ENCODE measurements at places on chromosomes 3 and 15.

GRCh38 chr15:101167411-101167752, 84.5 kb downstream of the CHSY1 start:
- no peak for DNase-seq

DNA sequence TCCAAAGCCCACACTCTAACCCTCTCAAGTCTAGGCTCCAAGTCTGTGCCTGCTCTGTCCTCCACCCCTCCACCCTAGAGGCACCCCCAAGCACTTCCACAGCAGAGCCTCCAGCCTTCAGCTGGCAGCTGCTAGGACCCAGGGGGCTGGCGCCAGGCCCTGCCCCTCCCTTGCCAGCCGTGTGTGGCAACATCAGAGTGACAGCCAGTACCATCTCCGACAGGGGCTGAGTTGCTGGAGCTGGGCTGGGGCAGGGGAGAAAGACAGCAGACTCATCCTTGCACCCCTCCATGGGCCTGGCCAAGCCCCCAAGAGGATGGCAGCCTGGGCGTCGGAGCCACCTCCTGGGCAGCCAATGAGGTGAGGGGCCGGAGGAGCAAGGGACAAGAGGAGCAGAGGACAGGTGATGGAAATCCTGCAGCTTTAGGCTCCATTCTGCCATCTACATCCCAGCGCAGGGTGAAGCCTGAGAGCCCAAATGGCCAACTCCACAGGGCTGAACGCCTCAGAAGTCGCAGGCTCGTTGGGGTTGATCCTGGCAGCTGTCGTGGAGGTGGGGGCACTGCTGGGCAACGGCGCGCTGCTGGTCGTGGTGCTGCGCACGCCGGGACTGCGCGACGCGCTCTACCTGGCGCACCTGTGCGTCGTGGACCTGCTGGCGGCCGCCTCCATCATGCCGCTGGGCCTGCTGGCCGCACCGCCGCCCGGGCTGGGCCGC, at the start of gene GPR62:
TSS of gene GPR62 (plus strand) at position 207 of the 718 bp plus-strand sequence. CDS start at position 479, 272 bp downstream.
- no peak for DNase-seq

DNA sequence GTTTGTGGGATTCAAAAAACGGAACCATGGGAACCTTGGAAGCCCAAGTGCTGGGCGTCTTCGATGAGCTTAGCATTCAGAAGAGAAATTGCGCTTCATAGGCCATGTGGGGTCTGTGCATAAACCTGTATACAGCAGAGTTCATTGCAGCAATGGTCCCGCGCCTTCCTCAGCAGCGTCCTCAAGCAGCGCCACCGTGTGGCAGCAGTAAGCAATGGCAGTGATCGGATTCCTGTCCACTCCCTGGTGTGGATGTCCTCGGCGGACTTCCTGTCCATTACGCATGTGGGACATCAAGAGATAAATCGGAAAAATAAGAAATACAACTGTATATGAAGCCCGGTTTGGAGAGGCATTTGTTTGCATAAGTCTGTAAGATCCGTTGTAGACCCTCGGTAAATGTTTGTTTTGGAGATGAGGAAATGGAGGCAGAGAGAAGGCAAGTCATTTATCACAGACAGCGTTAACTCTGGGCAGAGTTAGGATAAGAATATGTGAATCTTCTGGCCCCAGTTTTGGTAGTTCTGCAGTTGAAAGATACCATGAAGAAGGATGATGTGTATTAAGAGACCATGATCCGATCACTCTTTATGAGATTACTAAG, 57.7 kb downstream of the CNTN4 start:
- DNase-seq = no peak

- no peak for DNase-seq
Observed at GRCh38 chr3:172367205-172368105, 80.8 kb downstream of the GHSR start.

GRCh38 chr3:99330924-99331532, 307.4 kb upstream of the COL8A1 start:
- DNase-seq = no peak

DNA sequence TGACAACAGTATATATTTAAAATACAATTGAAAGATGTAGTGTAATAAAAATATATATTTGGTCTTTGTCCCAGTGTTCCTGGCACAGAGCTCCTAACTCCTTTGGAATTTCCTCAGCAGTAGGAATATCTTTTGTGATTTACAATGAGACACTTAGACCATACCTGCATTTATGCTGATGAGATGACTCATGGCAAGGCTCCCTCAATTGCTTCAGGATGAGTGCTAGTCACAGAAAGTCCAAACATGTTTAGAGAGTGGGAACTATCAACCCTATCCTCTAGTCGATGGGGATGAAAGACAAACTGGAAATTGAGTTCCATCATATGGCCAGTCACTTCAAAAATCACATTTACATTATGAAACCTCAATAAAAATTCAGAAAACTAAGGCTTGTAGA, 588.3 kb upstream of the LMCD1 start:
- no peak for DNase-seq

DNA sequence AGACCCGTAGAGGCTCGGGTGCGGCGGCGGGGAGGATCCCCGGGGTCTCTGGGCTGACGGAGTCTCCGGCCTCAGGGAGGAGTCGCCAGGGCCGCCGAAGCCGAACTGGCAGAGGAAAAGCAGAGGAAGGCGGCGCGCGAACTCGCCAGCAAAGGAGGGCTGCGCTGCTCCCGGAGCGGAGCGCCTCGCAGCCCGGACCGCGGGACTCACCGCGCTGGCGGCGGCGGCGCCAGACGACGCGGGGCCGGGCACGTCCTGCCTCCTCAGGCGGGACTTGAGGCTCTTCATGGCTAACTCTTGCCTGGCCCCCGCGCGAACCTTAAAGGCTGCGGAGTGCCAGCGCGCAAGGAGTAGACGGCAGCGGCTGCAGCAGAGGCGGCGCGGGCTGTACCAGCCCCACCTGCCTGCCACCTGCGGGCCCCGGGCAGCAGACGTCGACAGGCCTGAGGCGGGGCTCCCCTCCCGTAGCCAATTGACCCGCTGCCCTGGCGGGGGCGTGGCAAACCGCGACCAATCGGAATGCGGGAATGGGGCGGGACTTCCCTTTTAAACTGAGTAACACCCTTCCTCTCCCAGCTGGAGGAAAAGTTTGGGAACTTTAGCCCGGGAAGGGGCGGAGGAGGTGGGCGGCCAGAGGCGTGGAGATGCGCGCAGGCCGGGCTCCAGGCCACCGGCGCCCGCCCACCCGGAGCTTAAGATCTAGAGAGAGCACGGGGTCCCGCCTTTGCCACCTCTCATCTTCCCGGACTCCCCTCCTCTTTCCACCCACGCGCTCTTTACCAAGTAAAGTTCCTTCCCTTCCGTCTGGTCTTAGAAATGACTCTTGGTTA, at the start of gene UACA:
TSS of gene UACA (minus strand) at position 439 of the 830 bp plus-strand sequence. CDS start at position 288, 151 bp downstream.
- DNase-seq = peak; percentile 68

DNA sequence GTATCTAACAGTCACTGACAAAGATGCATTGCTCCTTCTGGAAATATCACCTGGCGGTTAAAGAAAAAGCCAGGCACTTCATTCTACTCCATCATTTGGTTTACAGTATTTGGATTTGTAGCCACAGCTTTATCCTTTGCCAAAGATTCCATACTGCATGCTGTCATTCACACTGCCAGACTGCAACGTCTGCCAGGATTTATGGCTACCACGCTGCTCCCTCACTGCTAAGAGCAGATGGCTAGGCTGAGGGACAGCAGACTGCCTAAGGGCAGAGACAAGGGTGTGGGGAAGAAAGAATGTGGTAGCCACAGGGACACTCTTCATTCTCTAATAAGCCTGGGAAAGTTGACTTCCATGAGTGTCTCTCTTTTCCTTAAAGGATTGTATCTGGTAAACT, 1047.0 kb downstream of the TUSC7 start:
- peak; percentile 70 for DNase-seq

- DNase-seq = no peak
Observed at GRCh38 chr3:59443618-59444293, 393.9 kb upstream of the CFAP20DC start.

GRCh38 chr3:87996882-87997281, 61.9 kb downstream of the CGGBP1 start:
- DNase-seq = no peak

DNA sequence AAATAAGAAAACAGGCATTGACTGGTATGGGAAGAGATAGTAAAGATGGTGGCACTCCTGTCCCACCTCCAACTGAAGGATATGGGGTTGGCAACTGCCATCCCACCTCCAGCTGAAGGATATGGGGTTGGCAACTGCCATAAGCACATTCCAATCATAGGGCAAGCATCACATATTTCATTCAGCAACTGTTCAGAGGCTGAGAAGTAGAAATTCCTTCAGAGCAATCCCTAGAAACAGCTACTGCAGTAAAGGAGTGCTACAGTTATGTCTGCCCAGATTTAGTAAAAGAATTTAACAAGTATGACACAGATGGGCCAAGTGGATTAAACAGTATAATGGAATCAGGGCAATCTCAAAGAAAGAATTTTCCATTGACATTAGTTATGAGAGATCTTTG, 156.8 kb downstream of the IMPG2 start:
- no peak for DNase-seq

DNA sequence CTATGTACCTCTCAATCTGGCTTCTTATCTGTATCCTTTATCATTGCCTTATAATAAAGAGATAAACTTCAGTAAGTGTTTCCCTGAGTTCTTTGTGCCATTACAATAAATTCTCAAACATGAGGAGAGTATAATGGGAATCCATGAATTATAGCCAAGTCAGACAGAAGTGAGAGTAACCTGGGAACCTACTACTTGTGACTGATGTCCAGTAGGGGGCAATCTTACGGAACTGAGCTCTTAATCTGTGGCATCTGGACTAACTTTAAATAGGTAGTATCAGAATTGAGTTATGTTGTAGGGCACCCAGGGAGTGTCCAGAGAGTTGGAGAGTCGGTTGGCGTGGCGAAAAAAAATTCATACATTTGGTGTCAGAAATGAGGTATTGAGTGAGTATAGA, 542.6 kb downstream of the ZBBX start:
- peak; percentile 18 for DNase-seq

- no peak for DNase-seq
Observed at GRCh38 chr3:157982359-157982758, 123.9 kb downstream of the SHOX2 start.

DNA sequence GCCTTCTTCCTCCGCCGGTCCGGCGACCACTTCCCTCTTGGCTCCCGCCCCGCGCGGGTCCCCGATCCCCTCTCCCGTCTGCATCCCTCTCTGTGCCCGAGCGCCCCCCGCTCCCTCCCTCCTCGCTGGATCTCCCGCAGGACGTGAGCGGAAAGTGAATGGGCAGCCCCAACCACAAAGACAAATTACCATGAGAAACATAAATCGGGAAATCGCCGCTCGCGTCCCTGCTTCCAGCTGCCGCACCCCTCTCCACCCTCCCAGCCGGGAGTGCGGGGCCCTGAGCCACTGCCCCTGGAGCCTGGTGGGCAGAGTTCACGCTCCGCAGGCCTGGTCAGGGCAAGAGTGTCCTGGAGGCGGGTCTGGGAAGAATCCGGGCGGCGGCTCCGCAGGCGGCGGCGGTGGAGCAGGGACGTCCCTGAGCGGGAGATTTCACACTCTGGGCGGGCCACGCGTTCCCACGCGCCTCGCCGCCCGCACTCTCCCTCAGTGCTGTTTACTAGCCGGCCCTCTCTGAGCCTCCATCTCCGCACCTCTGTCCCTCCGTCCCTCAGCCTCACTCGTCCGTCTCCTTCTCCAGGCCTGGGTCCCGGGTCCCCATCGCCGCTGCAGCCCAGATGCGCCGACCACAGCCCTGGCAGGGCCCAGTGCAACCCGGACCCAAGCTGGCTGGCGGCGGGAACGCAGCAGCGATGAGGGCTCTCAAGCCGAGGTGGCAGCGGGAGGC, 835 bp downstream of the SEMA5B start:
- no peak for DNase-seq

DNA sequence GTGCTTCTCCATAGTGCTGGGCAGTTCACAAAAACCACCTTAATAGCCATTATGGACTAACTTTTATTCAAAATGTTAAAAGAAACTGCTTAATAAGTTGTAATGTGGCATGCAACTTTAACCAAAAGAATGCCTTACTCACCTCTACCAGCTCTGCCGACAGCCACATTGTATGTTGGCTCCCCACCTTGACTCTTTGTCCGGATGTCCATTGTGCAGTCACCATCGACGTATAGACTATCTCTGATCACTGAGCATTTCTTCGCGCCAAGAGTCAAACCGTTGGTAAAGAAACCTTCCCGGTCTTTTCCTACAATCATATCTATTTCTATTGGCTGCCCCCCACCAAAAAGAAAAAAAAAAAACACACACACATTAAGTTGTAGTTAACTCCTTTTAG, 2.5 kb downstream of the PFN2 start:
- DNase-seq = no peak

- DNase-seq = no peak
Observed at GRCh38 chr15:39728845-39729244, 53.8 kb downstream of the FSIP1 start.

- DNase-seq = no peak
Observed at GRCh38 chr15:74306781-74307217, 60.6 kb downstream of the CYP11A1 start.
